H54 (cell line): ENCODE measurements at places on chromosomes 12 and 14.
A peak's percentile ranks its signal among the peaks of the same experiment; 100 is the strongest.

- no peak for DNase-seq
These were observed 462.4 kb downstream of the TRHDE start for GRCh38 chr12:72734581-72734980.

- no peak for DNase-seq
These were observed 96.3 kb upstream of the NAV3 start for GRCh38 chr12:77734214-77734883.

DNA sequence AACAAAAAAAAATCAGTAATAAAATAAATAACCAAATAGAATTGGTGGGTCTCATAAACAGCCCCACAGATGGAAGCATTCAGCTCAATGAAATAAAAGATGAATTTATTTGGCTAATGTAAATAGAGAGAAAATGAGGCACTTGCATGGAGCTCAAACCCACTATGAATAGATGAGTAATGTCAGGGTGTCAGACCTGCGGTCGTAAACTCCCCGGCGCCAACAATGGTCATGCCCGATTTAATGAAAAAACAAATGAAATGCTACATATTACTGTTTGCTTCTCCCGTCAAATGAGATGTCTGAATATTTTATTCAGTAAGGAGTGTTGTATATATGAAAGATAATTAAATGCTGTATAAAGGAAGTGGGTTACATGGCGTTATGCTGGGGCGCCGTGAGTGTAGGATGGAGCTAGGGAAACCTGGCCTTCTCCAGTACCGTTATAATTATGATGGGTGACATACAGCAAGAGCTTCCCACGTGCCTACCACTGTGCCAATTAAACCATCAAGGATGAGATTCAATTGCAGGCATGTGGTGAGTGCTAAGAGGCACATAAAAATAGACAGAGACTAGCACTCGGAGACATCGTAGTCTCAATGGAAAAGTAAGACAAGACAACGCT is 648.1 kb downstream of the BCL11B start:
- DNase-seq = no peak

GRCh38 chr14:74875941-74876913 is at the start of gene PROX2:
TSS of gene PROX2 (minus strand) at chr14:74876145. CDS start at chr14:74863834, 12,311 bp downstream.
- no peak for DNase-seq

DNA sequence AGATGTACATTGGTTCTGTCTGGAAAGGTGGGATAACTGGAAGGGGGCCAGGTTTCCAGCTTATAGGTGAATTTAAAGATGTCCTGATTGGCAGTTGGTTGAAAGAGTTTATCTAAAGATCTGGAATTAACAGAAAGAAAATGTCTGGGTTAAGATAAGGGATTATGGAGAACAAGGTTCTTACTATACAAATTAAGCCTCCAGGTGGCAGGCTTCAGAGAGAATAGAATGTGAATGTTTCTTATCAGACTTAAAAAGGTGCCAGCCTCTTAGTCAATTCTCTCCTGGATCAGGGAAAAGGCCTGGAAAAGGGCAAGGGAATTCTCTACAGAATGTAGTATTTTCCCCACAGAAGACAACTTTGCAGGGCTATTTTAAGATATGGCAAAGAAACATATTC is 53.1 kb downstream of the CNTN1 start:
- DNase-seq = no peak

DNA sequence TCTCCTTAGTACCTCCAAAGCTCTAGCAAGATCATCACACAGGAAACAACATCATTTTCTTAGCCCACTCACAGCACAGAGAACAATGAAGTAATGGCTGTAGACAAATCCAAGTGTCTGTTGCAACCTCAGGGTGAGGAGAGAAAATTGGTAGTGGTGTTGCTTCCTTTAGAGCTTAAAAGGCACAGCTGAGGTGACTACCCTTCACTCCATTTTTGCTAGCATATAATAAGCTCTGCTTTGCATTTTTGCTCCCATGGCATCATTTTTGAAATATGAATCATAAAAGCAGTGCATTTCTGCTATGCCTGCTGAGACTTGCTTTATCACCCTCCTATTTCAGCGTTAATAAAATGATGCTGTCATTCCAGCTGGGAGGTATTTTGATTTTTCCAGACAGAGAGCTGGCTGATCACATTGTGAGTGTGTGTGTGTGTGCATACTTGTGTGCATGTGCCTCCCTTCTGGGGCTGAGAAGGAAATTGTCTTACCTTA is 18.5 kb upstream of the PCNX1 start:
- peak; percentile 10 for DNase-seq

GRCh38 chr14:94935706-94936300 is 165.9 kb upstream of the GSC start:
- no peak for DNase-seq

DNA sequence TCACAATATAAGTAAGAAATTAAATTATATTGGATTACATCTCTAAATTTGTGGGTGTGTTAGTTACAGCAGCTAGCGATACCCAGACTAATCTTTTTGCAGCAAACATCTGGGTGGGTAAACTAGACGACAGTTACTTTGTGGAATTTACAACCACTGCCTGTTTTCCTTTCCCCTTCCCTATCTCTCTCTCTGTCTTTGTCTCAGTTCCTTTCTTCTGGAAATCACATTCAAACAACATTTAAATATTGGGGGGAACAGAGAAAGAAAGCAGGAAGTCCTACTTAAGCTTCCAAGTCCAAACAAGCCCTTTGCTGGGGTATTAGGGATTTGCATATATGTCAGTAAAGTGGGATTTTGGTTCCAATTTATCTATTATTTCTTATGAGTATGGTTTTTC is 97.6 kb downstream of the WIF1 start:
- no peak for DNase-seq

DNA sequence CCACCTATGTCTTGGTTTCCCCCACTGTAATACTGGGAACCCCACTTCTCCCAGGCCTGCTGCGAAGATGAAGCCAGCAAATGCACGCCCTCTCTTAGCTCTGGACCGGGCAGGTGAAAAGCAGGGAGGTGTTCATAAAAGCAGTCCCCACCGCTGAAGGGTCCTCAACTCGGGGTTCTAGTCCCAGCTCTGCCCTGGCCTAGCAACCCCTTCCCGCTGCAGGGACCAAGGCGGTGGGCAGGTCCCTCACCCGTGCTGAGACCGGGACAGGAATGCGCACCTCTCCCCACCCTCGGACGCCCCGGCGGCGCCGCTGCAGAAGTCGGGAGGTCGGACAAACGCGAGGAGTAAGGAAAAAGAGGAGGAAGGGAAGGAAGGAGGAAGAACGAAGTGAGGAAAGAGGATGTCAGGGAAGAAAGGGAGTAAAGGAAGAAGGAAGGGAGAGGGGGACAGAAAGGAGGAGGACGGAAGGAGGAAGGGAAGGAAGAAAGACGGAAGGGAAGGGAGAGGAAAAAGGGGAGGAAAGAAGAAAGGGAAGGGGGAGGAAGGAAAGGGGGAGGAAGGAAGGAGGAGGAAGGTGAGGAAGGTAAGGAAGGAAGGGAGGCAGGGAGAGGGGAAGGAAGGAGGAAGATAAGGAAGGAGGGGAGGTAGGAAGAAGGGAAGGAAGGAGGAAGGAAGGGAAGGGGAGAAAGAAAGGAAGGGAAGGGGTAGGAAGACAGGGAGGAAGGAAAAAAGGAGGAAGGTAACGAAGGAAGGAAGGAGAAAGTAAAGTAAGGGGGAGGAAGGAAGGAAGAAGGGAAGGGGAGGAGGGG is 701 bp downstream of the SPRING1 start:
- peak; percentile 20 for DNase-seq

DNA sequence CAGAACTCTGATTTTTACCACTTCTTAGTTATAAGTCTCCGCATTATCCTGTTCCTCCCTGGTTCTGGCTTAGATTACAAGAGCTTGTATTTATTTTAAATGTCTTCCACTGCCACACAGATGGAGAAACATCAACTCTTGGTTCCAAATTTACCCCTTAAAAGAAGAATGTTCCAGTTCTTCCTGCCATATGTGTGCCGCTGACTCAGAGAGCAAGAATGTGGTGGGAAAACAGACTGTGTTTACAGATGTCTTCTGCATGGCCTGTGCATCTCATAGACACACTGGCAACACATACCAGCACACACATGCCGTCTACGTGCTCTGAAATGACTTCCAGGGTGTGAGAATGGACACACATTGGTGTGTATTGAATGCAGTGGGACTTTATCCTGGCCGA is 383.0 kb downstream of the LRIG3 start:
- no peak for DNase-seq

GRCh38 chr12:121468499-121468801 is 68.5 kb downstream of the RNF34 start:
- no peak for DNase-seq

DNA sequence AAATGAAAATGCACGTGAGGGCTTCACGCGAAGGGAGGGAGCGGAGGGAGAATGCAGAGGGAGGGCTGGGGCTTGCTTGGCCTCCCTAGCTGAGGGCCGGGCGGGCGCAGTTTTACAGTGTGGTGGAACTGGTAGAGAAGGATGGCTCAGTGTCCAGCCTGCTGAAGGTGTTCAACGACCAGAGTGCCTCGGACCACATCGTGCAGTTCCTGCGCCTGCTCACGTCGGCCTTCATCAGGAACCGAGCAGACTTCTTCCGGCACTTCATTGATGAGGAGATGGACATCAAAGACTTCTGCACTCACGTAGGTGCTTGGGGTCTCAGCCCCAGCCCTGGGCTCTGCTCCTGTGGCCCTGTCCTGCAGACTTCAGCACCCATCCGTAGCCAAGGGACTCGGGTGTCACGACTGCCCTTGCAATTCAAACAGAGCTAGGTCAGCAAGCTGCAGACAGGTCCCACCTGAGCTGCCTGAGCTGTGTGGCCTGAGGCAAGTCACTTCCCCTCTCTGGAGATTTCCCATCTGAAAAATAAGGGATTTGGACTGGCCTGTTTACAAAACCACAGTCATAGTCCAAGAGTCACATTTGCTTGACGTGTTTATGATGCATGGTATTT is 18.4 kb downstream of the OTUB2 start:
- no peak for DNase-seq

DNA sequence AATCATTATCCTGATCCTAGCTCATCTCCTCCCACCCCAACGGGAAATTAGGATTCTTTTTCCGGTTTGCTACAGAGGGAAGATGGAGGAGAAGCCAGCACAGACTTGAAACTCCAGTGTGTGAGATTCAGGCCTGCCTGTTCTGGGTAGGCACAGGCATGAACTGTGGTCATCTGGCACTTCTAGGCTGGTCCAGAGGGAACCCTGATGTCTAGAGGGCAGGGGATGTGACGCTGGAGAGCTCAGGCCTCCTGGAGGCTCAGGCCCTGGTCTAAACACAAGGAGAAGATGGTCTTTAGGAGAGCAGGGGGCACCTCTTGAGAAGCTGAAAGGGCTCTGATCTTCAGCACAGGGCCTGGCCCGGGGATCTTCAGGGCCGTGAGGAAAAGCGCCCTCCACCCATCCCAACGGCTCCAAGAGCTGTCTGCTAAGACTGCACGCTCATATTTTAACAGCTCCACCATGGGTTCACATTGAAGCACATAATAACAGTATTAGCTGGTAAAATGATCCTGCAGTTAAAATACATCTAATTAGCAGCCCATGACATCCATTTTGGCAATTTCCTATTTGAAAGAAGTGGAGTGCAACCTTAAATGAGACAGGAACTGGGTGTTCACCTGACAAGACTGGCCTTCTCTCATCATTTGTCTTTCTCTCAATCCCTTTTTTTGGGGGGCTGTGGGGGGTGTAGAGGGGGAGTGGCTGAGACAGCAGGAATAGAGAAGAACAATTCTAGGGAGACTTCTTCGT is 35.4 kb downstream of the BCL11B start:
- DNase-seq = no peak

DNA sequence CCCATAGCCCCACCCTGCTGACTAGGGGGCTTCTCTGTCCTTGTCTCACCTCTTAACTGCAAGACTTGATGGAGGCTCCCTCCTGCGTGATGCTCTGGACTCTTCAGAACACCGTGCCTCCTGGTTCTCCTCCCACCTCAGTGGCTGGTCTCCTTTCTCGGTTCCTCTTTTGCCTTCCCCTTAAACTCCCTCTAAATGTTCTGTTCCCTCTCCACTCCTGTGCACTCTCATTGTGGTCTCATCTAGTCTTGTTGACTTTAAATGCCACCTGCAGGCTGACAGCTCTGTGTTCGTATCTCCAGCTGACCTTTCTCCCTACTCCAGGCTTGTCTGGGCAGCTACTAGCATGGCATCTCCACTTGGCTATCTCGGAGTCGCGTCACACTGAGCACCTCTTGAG is 28.3 kb downstream of the DYNC1H1 start:
- DNase-seq = no peak

GRCh38 chr12:22048351-22049041 is 2.5 kb downstream of the CMAS start:
- DNase-seq = no peak

- DNase-seq = no peak
These were observed 46.3 kb upstream of the PCED1B start for GRCh38 chr12:47033081-47033480.
